NCI-H1105 (cell line): ENCODE measurements at places on chromosomes 13 and 19.

DNA sequence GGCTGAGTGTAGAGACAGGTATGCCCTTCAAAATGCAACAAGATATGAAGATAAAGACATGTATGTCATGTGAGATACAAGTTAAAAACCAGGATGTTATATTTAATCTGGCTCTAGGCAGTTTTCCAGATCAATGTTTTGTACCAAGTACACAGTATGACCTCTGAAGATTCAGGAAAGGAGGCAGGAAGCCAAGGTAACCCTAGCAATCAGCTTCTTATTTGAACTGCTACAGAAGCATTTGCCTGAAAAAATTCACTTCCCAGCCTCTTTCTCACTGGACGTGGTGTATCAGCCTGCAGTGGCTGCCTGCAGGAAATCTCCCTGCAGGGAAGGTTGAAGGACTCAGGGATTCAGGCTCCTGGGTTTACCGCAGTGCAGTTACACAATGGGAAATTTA, 24.1 kb downstream of the OLFM4 start:
- no peak for DNase-seq

- DNase-seq: peak; percentile 56
Measured at GRCh38 chr19:18251587-18252369, 22.5 kb downstream of the IQCN start.

- DNase-seq: peak; percentile 34
Measured at GRCh38 chr19:18701250-18701608, 17.7 kb downstream of the CRTC1 start.

DNA sequence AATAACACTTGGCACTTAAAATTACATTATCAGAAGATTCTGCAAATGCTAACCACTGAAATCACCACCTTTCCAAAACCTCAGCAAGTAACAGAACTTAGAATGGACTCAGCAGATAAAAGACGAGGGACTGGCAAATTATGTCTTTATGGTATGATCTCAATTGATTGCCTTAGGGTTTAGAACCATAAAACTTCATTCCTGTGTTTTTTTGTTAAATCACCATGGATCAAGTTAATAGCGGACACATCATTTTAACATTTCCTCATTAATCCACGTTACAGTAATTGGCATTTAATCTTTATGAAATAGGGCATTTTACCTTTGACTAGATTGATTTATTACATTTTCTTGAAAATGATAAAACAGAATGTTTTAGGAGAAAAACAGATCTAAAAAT, 2070.3 kb downstream of the PCDH9 start:
- DNase-seq: no peak

GRCh38 chr13:76454991-76455390, 431.2 kb downstream of the KCTD12 start:
- no peak for DNase-seq

DNA sequence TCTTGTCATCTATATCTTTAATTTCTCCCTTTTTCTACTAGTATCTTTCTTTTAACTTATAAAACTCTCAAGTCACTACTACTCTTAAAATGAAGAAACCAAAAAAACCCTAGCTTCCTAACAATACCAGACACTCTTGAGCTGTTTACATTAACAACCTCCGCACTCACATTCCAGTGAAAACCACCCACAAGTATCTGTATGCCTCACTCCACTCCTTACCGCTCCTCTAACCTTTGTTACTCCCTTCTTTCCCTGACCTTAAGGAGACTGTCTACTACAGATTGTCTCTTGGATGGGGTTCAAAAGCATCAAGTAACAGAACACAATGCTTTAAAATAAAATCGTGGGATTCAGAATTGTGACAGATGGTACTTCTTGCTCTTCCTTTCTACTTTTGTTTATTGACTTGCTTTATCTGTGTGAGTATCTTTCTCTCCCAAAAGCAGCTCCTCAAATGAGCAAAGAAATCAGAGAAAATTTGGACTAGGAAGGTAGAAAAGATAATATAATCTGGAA, 110.0 kb upstream of the FBXL3 start:
- DNase-seq: no peak

- no peak for DNase-seq
Measured at GRCh38 chr19:14149509-14149994, 13.2 kb upstream of the ASF1B start.
